Sigmoid colon (tissue), 7 donors: ENCODE measurements at places on chromosomes 11 and 22.

GRCh38 chr11:126430581-126431335, 75.3 kb downstream of the ST3GAL4 start:
- DNase-seq: no peak

DNA sequence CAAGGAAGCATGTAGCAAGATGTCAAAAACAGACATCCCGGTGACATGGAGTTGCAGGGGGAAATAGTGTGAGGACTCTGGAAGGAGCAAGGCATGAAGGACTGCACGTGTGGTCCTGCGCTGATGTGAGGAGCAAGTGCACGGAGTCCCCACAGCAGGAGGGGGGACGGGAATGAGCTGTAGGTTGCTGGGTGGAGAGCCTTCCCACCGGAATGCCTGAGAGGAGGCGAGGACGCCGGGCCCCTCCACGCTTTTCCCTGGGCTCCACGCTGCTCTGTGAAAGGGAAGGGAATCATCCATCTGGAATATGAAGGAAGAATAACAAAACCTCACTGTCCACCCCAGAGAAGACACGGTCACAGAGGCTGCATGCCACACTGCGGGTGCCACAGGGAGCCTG, 23.6 kb upstream of the EFCAB6 start:
- no peak for DNase-seq

- DNase-seq: no peak
These were observed 117.8 kb downstream of the C11orf91 start for GRCh38 chr11:33582636-33583325.

DNA sequence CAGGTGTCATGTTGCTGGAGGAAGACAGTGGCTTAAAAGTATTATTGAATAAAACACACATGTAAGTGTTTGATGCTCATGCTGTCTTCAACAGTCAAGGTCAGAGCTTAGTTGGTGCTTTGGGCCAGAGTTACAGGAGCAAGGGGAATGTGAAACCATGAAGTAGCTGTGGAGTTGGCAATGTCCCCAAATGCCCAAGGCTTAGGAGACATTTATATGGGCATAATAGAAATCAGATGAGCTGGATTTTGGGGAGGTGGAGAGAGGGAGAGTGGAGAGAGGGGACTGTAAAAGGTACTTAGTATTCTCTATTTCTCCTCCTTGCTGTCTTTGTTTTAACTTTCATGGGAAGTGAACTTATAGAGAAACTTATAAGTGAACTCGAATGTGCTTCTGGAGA, 407.8 kb downstream of the ETS1 start:
- no peak for DNase-seq

DNA sequence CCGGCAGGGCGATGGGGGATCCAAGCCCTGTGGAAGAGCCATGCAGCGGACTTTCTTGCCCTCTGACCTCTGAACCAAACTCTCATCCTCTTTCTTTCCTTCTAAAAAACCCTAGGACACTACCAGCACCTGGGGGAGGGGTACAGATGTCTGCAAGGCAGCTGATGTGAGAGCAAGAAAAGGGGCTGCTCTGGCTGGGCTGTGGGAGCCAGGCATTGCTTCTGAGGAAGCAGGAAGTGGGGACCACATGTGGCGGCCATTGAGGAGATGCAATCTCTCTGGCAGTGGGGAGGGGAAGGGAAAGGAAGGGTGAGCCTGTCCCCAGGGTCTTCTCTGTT, 36.0 kb downstream of the FAM83F start:
- peak; percentile 32 for DNase-seq

- no peak for DNase-seq
These were observed 8.7 kb downstream of the DPP3 start for GRCh38 chr11:66488957-66489356.

DNA sequence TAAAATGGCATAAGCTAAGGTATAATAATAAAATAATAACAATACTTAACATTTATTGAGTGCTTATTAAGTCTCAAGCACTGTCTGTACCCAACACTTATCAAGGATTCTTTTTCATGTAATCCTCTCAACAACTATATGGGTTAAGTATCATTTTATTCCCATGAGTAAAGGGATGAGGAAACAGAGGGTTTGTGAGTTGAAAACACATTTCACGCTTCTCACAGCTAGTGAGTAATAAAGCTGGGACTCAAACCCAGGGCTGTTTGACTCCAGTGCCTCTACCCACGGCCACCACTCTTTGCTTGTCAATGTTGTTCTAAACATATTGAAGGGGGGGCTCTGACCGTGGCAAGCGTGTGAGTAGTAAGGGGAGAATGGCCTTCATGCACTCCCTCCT, 8.7 kb downstream of the CD3E start:
- DNase-seq: no peak

DNA sequence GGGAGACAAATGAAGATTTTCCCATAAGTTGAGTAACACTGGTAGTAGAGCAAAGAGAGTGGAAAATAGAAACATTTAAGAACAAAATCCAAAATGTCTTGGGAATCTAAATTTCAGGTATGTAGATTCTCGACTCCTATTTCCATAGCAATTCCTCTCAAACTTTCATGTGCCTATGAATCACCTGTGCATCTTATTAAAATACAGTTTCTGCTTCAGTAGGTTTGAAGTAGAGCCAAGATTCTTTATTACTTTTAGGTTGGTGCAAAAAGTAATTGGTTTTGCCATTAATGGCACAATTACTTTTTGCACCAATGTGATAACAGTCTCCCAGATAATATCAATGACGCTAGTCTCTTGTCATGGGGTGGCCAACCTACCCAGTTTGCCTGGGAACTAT, 115.3 kb upstream of the SLC5A12 start:
- no peak for DNase-seq

GRCh38 chr22:37633089-37633624, 6.3 kb upstream of the SH3BP1 start:
- DNase-seq: no peak

- DNase-seq: peak; percentile 27
These were observed 919.1 kb downstream of the BRD1 start for GRCh38 chr22:48908547-48908946.

DNA sequence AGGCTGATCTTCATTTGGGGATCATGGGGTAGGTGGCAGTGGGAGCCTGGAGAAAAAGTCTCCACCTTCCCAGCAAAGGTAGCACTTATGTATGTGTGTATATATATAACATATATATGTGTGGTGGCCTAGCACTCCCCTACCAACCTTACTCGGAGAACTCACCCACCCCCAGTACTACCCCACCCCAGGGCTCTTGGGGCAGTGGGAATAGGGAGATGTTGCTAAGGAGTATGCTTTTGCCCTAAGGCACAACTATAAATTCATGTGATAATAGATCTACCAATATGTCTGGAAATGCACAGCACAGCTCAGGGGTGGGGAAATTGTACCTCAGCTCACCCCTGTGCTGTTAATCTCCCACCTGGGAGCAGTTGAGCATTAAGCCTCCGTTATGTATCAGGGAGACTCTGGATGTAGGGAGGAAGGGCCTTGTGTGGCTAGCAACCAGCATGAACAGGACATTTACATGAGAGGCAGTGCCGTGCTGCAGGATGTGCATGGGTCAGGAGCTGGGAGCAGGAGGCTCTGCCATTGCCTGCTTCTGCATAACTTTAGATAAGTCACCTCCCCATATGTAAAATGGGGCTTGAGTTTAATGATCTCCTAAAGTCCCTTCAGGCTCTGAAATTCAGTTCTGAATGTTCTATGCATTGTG, 57.3 kb downstream of the C11orf91 start:
- no peak for DNase-seq

- peak; percentile 86 for DNase-seq
These were observed 28.9 kb downstream of the SLC22A12 start for GRCh38 chr11:64619811-64620380.

DNA sequence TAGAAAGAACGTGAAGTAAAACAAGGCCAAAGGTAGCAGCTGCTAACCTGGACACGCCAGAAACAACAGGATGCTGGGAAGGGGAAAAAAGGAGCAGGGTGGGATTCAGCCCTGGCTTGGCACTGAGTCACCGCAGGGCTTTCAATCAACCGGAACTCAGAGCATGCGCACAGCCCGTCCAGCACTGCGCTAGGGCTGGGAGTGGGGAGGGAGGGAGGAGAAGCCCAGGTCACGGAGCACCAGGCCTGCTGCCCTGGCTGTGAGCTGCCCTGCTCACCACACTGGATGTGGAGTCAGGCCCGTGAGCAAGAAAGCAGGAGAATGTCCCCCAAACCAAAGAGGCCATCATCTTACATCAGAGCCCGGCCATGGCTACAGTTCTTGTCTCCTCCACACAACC, 51.5 kb downstream of the APOL1 start:
- DNase-seq: no peak

- DNase-seq: no peak
These were observed 5.5 kb upstream of the PANX3 start for GRCh38 chr11:124605719-124606118.

DNA sequence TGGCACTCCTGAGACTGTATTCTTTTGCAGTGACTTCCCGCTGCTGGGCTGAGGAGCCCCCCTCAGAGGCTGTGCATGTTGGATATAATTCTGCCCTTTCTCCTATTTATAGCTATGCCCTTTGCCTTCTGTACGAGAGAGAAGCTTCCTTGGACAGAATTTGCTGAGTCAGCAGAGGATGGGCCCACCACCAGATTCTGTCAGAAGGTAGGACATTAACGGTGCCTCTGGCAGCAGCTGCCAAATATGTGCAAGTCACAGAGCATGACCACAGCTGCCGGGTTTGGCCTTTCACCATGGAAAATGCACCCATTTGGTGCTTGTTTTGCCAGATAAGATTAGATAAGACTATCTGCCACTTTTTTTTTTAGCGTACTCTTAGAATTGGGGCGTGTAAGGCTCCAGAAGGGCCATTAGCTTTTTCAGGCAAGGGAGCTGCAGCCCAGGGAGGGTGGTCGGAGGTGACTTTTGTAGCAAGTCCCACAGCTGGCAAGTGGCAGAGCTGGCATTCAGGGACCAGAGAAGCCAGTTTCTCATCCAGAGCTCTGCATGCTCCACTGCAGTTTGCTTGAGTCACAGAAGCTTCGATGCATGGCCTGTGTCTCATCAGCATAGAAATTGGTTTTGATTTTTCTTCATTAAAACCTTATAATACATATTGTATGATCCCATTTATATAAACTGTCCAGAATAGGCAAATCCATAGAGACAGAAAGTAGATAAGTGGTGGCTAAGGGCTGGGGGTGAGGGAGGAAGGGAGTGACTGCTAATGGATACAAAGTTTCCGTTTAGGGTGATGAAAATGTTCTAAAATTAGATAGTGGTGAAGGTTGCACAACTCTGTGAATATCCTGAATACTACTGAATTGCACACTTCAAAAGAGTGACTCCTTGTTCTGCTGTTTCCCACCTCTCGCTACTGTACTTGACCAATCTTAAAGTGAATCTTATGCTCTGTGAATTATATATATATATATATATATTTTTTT, 15.8 kb downstream of the UPB1 start:
- no peak for DNase-seq

- DNase-seq: no peak
These were observed 6.3 kb downstream of the ARHGAP1 start for GRCh38 chr11:46694072-46694471.

- no peak for DNase-seq
These were observed 42.2 kb upstream of the POU2AF1 start for GRCh38 chr11:111421251-111421650.

DNA sequence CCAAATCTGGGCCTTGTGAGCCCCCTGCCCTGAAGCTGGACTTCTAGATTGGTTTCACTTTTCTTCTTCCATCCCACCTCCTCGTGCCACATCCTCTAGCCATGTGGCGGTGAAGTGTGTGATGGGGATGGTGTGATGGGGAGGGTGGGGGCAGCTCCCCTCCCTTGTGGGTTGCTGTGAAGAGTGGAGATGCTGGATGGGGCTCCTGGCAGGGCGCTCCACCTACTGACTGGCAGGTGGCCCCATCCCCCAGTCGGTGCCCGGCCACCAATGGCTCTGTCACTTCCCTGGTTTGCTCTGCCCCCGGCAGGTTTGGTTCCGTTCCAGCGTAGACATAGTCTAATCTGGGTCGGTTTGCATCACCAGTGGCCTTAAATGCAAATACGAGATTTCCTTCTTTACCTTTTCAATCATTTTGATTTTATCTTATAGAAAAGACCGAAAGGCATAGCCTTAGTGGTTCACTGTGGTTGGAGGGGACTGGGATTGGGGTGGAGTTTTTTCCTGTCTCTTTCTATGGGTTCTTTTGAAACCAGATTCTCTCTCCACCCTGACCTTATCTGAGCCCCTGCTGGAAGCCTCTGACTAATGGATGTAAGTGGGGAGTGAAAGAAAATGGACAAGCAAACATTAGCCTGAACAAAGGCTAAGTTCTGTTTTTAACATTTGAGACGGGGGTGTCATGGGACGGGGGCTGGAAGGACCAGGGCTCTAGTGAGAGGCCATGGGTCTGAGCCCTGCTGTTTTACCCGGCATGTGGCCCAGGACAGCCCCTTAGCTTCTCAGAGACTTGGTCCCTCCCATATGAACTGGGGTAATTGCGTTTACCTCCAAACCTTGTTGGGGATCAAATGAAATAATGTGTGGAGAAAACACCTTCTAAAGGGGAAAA, 149.3 kb downstream of the CACNA1I start:
- no peak for DNase-seq

DNA sequence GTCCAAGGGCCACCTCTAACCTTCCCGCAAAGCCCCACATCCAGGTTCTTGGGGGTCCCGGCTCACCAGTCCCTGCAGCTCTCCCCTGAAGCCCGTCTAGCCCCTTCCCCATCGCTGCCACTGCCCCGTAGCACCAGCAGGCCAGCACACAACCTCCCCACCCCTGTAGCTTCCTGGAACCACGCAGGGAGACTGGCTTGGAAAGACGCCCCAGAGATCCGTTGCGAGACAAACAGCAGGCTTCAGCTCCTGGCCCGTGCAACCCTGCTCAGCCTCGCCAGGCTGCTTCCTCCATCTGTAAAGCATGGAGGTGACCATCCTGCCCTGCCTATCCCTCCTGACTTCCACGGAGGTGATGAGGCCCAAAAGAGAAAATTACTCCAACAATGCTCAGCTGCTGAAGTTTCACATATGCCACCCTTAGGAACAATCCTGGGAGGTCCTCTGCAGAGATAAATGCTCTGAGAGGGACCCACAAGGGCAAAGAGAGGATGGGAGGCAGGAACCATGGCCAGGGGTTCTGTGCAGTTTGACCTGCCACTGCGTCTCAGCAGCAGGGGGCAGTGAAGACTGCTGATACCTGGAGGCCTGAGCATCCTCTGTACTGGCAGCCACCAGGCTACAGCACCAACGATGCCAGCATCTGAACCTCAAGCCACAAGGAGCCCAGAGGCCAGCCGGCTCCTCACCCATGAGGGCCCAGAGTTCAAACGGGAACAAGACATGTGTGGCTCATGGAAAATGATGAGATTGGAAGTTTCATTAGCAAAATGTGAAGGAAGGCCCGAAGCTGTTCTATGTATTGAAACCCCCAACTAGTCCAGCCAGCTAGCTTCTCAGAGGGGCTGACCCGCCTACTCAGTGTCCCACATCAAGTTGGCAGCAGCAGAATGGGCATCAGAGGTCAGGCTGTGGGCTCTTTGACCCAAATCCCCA, 16.1 kb downstream of the DGCR2 start:
- peak; percentile 68 for DNase-seq
